ENCODE measurements at places on chromosomes 1 and 21.

DNA sequence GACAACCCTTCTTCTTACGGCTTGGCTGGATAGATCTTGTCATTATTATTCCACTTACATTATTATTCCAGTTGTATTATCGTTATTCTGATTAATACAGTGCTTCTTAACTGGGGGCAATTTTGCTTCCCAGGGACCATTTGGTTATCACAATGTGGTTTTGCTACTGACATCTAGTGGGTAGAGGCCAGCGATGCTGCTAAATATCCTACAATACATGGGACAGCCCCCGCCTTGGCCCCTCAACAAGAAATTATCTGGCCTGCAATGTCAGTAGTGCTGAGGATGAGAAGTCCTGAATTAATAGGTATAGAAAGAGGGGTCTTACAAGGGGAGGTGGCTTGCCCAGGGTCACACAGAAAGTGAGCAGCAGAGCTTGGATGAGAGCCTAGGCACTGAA is 105.6 kb downstream of the PTPRU start:
- DNase-seq = no peak

DNA sequence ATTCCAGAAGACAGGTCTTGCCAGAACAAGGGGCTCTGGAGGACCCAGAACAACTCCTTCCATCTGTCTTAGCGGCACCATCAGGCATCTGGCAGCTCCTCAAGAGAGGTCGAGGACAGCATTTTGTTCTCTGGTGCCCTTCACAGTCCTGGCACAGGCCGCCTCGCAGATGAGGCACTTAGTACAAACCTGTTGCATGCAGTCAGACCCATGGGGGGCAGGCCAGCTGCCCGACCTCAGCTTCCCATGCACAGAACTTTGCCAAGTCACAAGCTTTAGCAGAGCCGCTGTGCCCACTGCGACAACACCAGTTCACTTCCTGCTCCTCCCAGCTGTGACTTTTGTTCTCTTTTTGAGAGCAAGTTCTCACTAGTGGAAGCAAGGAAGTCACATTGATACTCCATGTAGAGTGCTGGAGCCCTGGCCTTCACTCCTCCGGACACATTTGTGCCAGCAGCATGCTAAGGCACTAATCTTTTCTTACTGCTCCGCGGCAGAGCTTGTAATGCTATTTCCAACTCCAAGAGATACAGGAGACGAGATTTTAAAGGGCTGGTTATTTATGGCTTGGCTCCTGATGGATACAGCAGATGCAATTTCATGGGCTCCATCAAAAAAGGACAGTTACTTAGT is 44.6 kb downstream of the HMGB4 start:
- DNase-seq = no peak

- no peak for DNase-seq
These were observed 78.3 kb upstream of the BARHL2 start for GRCh38 chr1:90795431-90795830.

- no peak for DNase-seq
These were observed 40.5 kb downstream of the TTC39A start for GRCh38 chr1:51289676-51290488.

- no peak for DNase-seq
These were observed 1177.6 kb downstream of the PLA2G4A start for GRCh38 chr1:188006354-188006753.

DNA sequence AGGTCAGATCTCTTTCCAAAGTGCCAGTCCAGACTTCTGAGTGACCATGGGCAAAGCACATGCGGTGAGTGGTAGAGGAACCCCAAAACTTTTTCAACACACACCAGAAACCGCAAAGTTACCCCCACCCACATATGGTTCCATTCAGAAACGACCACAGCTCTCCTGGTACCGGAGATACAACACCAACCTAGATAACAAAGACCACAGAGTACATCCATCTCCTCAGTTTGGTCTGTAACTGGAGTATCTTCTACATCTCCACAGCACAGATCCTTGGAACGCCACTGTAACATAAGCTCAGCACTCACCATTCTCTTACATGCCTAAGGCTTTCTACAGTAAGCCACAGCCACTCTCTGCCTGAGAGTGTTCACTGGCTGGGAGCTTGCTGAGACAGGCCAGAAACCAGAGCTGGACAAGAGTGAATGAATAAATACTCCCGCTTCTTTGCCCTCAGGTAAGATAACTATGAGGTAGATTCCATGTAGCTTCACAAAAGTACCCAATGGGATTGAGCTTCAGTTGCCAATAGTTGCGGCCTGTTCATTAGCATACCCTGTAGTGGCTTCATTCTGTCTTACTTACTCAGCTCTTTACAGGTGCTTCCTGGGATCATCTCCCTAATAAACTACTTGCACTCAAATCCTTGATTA is 81.8 kb downstream of the SMYD3 start:
- DNase-seq = no peak

DNA sequence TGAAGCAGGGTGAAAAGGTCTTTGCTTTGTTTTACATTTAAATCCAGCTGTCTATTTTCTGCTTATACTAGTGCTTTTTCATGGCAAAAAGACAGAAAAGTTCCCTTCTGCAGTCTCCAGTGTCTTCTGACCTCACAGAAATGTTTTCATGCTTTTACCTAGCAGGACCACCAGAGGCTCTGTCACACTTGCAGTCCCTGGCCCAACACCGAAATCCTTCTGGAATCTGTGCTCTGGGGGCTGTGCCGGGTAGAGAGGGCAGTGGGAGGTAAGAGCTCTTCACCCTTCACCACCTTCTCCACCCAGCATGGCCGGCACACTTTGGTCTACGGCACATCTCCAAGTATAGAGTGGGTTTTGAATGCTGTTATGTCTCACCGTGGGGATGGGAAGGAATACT is 20.8 kb downstream of the GNAT2 start:
- no peak for DNase-seq

- peak; percentile 72 for DNase-seq
These were observed 9.0 kb downstream of the LRRC47 start for GRCh38 chr1:3787349-3787715.

DNA sequence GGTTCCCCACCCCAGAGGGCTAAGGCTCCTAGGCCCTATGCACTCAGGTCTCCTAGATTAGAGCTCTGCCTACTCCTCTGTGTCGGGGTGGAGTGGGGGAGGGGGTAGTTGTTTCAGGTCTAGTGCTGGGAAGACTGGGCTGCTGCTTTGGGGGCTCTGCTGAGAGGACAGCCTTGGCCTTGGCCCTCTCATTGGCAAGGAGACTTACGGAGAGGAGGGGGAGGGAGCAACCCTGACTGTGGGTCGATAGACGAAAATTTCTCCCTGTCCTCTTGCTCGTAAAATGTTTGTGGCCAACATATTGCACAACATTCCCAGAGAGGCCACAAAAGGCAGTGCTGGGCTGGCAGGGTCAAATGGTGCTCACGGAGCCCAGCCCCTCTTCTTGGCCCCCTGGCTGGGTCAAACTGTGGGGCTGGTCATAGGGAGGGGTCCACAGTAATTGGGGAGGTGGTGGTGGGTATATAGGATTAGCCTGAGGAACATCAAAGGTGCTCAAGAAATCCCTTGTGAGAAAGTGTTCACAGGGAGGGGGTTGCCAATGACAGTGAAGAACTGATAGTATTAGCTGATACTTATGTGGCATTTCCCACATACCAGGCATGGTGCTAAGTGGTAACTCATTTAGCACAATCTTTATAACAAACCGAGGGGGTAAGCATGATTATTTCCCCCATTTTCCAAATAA is 8.5 kb upstream of the DMBX1 start:
- no peak for DNase-seq

- no peak for DNase-seq
These were observed 226.4 kb upstream of the C8B start for GRCh38 chr1:57192222-57192621.

DNA sequence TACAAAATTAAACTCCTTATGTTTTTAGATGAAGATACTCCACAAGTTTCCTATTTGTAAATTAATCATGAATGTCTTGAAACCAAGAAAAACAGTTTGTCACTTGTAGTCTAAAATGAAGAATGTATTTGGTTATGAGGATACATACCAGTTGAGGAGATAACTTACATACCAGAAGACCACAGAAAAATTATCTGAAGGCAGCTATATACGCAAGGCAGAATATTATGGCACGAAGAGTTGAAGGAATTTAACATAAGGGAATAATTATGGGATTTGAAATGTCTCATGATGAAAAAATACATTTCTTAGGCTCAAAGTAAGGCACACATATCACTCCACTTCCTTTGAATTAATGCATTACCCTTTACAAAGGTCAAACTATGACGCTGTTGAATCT is 73.3 kb downstream of the IFI44 start:
- DNase-seq = no peak

DNA sequence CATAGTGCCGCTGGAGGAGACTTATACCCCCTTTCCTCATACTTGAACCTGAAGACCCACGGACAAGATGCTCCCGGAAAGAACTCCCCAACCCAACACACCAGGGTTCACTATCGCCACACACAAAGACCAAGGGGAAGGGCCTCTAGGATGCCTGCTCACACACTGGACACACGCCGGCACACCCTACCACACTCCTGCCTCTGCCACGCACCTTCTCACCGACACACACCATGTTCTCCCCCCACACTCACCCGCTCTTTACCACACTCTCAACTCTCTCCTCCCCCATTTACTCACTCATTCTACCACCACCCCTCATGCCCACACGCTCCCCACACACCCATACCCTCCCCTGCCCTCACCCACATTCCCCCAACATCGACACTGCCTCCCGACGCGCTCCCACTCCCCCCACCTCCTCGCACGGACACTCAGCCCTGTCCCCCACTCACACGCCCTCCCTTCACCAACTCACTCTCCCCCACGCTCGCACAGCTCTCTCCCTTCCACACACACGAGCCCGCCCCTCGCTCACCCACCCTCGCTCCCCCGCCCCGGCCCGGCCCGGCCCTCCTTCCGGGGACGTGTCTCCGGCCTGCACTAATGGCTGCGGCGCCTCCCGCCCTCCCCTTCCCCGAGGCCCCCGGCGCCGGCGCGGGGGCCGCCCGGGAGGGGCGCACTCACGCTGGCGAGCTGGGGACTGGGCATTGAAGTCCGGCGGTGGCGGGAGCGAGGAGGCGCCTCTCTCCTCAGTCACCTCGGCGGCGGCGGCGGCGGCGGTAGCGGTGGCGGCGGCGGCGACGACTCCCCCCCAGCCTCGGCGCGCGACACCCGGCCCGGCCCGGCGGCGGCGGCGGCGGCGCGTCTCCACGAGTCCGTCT is 626 bp downstream of the PTP4A2 start:
- DNase-seq = peak; percentile 76

- no peak for DNase-seq
These were observed 21.8 kb upstream of the SDHB start for GRCh38 chr1:17075470-17076255.

DNA sequence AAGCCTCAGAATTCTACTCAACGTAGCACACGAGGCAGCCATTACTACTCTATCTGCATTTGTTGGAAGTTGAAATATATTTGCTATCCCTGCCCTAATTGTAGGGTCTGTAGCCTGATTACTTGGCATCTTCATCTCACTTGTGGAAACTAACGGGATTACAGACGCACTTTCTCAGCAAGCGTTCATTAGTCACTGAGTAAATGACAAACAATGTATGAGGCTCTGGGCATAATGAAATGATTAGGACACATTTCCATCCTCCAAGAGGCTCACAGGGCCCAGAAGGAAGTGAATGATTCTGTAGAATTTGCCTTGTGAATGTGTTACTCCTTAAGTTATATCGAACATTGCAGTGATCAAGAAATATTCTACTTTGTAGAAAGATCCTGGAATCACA is 78.1 kb downstream of the KIF26B start:
- DNase-seq = no peak

- DNase-seq = no peak
These were observed 10.1 kb upstream of the BMP8A start for GRCh38 chr1:39481289-39481688.

GRCh38 chr1:226691247-226691646 is 47.8 kb downstream of the ITPKB start:
- peak; percentile 70 for DNase-seq

DNA sequence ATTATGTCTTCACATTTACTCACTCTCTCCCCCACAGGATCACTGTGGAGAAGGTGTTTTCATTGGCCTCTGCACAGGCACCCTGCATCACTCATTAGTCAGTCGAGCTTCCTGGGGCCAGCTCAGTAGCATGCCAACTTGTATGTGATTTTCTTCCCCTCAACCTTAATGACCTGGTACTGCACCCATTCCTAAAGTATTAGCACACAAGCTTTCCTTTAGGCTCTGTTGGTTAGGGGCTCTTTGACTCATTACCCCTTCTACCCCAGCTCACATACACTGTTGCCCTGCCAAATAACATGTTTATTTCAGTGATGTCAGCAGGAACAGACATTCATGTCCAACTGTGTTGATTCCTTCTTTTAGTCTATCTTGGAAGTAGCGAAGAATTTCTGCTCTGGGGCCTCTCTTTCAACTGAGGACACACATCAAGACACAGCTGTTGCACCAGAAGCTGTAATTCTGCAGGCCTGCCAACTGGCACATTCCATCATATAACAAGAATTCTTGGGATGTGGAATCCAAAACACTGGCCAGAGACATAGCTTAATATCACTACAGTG is 603.5 kb upstream of the ADAMTS5 start:
- no peak for DNase-seq

DNA sequence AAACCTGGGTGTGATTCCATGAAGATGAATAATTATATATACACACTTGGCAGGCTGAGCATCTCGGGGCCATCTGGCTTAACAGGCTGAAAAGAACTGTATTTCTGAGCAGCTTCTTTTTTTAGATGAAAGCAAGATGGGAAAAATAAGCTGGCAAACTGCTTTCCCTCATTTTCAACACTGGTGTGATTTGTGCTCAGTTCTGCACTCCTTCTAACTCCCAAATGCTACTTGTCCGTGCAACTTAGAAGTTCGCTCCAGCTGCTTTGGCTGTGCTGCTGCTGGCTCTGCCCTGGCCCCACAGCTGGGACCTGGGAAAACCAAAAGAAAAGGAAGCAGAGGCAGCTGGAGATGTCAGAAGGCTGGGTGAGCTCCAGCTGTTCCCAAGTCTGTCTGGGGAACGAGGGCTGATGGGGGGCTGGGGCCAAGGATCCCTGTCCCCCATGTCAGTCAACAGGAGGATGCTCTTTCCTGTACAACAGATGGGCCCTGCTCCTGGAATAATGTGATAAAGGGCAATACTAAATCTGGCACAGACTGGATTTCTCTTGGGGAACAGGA is 44.9 kb downstream of the PAFAH2 start:
- DNase-seq = no peak

GRCh38 chr1:182602935-182603645 is 1.1 kb downstream of the RGS16 start:
- no peak for DNase-seq

All from CD4-positive, alpha-beta T cell (primary cell).